ENCODE measurements at places on chromosomes 7 and 10.

DNA sequence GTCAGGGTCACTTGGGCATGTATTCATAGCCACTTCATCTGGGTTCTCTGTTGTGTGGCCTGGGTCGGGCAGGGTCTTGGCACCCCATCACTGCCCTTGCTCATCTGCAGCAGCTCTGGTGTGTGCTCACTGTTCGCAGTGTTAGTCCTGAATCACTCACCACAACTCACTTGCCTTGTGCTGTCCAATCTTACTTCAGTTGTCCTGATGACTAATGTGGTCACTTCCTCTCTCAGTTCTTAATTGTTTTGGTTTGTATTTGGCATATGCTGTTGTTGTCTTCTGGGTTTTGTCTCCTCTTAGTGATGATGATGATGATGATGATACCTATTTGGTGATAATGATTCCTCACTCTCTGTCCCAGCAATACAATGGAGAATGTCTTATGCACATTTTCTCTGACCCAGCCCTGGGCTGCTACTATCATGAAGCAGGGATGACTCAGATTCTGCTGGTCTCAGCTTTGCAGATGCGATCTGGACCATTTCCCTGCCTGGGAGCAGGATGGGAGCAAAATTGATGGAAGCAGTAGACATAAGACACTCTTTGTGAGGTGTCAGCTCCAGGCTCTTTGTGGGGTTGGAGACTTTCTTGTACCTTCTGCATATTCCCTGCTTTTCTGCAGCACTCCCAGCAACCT lies 17.0 kb downstream of the ADRA2A start:
- no peaks in the 10 kb centered on the region for H3K36me3 ChIP-seq
- H3K4me3 ChIP-seq: no peak overlapping the region

GRCh38 chr10:80459047-80459865 lies 5.1 kb downstream of the TSPAN14 start:
- peaks cover 30% of the 10 kb centered on the region for H3K36me3 ChIP-seq
- H3K27ac ChIP-seq: peak overlapping the region; percentile 92
- peaks cover 77% of the 10 kb centered on the region for H3K4me1 ChIP-seq
- H3K4me3 ChIP-seq: peak overlapping the region; percentile 93

GRCh38 chr7:156640949-156641485 lies 443 bp downstream of the RNF32 start:
- no peak for DNase-seq
- peaks cover 55% of the 10 kb centered on the region for H3K27me3 ChIP-seq
- H3K4me1 ChIP-seq: peaks cover 8% of the 10 kb centered on the region

GRCh38 chr10:836782-837181 lies 94.7 kb downstream of the LARP4B start:
- H3K27me3 ChIP-seq: no peaks in the 10 kb centered on the region
- H3K27ac ChIP-seq: no peak overlapping the region
- DNase-seq: no peak
- H3K4me1 ChIP-seq: peaks cover 8% of the 10 kb centered on the region
- H3K36me3 ChIP-seq: peaks cover 35% of the 10 kb centered on the region

DNA sequence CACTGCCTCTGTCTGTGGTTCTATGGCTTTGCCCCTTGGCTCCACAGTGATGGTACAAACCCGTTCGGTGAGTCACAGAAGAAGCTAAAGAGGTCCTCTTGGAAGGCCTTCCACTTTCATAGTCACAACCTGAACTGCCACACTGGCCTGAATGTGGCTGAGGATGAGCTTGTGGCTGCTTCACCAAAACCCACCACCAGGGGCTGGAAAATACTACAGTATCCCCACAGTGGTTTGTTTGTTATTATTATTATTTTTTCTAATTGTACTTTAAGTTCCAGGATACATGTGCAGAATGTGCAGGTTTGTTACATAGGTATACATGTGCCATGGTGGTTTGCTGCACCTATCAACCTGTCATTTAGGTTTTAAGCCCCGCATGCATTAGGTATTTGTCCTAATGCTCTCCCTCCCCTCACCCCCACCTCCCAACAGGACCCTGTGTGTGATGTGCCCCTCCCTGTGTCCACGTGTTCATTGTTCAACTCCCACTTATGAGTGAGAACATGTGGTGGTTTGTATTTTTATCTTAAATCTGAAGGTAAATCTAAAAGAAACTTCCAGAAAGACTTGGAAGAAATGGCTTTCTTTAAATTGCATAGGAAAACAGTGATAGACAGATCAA lies 160.8 kb upstream of the NPSR1 start:
- H3K36me3 ChIP-seq: no peaks in the 10 kb centered on the region
- no peaks in the 10 kb centered on the region for H3K27me3 ChIP-seq
- no peak overlapping the region for H3K4me3 ChIP-seq
- no peak for DNase-seq
- H3K27ac ChIP-seq: no peak overlapping the region

DNA sequence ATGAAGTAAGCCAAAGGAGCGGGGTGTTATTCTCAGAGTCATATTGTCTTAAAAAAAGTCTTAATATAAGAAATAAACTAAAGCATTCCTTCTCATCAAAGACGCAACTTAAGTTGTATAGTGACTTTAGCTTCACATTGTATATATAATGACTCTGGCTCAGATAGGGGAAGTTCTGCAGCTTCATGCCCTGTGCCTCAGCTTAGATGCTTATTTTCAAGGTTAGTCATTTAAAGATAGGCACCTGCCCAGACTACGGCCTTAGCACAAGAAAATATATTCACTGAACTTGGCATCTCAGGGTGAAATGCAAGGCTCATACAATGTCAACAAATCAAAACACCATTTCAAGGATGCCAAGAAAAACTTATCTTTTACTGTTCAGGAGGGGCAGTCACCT lies 52.8 kb upstream of the DNAJB12 start:
- H3K27ac ChIP-seq: no peak overlapping the region
- H3K27me3 ChIP-seq: no peaks in the 10 kb centered on the region
- H3K4me3 ChIP-seq: no peak overlapping the region
- H3K4me1 ChIP-seq: no peaks in the 10 kb centered on the region
- H3K36me3 ChIP-seq: peaks cover 7% of the 10 kb centered on the region

GRCh38 chr10:66981361-66982052 lies 55.7 kb downstream of the LRRTM3 start:
- H3K36me3 ChIP-seq: no peaks in the 10 kb centered on the region
- DNase-seq: no peak
- H3K27me3 ChIP-seq: no peaks in the 10 kb centered on the region
- H3K4me3 ChIP-seq: no peak overlapping the region

DNA sequence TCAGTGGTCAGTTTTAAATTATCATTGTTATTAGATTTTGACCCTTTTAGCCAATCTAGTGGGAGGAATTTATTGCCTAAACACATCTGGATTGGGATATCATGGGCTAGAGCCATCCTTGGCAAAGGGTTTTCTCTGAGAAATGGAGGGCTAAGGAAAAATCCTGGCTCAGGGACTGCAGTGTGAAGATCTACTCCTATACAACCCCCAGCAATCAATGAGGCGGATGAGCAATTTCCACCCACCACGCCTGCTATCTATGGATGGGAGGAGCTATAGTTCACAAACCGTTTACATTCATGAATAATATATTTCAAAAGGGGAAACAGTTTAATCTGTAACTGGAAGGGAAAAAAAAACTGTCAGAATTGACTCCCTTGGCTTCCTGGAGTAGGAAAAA lies 2.7 kb downstream of the CAV1 start:
- peaks cover 76% of the 10 kb centered on the region for H3K27me3 ChIP-seq
- H3K36me3 ChIP-seq: no peaks in the 10 kb centered on the region
- no peak overlapping the region for H3K4me3 ChIP-seq
- no peak for DNase-seq
- peaks cover 28% of the 10 kb centered on the region for H3K4me1 ChIP-seq

- DNase-seq: no peak
- H3K4me3 ChIP-seq: no peak overlapping the region
- H3K4me1 ChIP-seq: peaks cover 8% of the 10 kb centered on the region
- no peak overlapping the region for H3K27ac ChIP-seq
- peaks cover 4% of the 10 kb centered on the region for H3K27me3 ChIP-seq
Observed at GRCh38 chr7:44953156-44953555, 25.7 kb downstream of the MYO1G start.

DNA sequence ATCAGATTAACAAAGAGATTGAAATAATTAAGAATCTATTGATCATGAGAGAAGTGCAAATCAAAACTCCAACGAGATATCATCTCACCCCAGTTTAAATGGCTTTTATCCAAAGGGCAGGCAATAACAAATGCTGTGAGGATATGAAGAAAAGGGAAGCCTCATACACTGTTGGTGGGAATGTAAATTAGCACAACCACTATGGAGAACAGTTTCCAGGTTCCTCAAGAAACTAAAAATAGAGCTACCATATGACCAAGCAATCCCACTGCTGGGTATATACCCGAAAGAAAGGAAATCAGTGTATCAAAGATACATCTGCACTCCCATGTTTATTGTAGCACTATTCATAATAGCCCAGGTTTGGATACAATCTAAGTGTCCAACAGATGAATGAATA lies 13.8 kb downstream of the FGL2 start:
- H3K36me3 ChIP-seq: no peaks in the 10 kb centered on the region
- no peak overlapping the region for H3K4me3 ChIP-seq
- H3K4me1 ChIP-seq: peaks cover 2% of the 10 kb centered on the region
- H3K27me3 ChIP-seq: no peaks in the 10 kb centered on the region
- no peak overlapping the region for H3K27ac ChIP-seq

GRCh38 chr7:33129806-33130153 lies 416 bp downstream of the BBS9 start:
- H3K36me3 ChIP-seq: peaks cover 6% of the 10 kb centered on the region
- H3K27me3 ChIP-seq: no peaks in the 10 kb centered on the region
- H3K4me3 ChIP-seq: peak overlapping the region; percentile 96
- peak overlapping the region; percentile 86 for H3K27ac ChIP-seq

GRCh38 chr7:35039343-35039742 lies 2.1 kb upstream of the DPY19L1 start:
- no peaks in the 10 kb centered on the region for H3K27me3 ChIP-seq
- H3K27ac ChIP-seq: no peak overlapping the region
- H3K4me3 ChIP-seq: no peak overlapping the region
- peaks cover 20% of the 10 kb centered on the region for H3K4me1 ChIP-seq

DNA sequence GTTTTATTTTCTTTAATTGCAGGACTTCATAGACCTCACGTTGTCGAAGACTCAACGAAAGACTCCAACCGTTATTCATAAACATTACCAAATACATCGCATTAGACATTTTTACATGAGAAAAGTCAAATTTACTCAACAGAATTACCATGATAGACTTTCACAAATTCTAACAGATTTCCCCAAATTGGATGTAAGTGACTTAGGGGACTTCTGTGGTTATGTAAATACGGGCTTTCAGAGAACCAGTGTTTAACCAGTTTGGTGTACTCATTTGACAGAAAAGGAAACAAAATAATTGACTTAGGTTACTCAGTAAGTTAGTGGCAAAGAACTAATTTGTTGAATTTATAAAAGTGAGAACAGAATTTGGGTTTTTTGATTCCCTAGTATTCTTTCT lies 4.2 kb downstream of the GTPBP4 start:
- no peak overlapping the region for H3K27ac ChIP-seq
- peaks cover 25% of the 10 kb centered on the region for H3K4me1 ChIP-seq
- no peak for DNase-seq
- no peak overlapping the region for H3K4me3 ChIP-seq

- peak overlapping the region; percentile 95 for H3K27ac ChIP-seq
- H3K36me3 ChIP-seq: peaks cover 51% of the 10 kb centered on the region
- H3K27me3 ChIP-seq: no peaks in the 10 kb centered on the region
- H3K4me1 ChIP-seq: peaks cover 55% of the 10 kb centered on the region
- H3K4me3 ChIP-seq: peak overlapping the region; percentile 4
Observed at GRCh38 chr7:32502728-32503127, 7.4 kb downstream of the AVL9 start.

DNA sequence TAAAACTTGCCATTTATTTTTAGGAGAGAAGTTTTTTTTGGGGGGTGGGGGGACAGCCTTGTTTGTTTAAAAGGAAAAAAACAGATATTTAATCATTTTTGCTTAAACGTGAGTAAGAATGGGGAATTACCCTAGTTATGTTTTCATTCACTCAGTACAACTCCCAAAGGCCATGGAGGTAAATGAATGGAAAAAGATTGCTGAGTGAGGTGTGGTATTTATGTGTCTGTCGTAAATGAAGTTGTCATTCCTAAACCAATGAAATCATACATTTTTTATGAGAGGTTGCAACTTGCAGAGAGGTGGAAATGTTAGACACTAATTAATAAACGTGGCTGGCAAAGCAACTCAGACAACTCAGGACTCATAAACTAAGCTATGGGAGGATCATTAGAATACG lies 218.1 kb downstream of the CELF2 start:
- H3K4me3 ChIP-seq: peak overlapping the region; percentile 66
- no peak for DNase-seq
- H3K36me3 ChIP-seq: peaks cover 70% of the 10 kb centered on the region
- peak overlapping the region; percentile 91 for H3K27ac ChIP-seq
- H3K4me1 ChIP-seq: peaks cover 92% of the 10 kb centered on the region

GRCh38 chr7:37420946-37421695 lies 27.5 kb downstream of the ELMO1 start:
- no peak overlapping the region for H3K4me3 ChIP-seq
- peaks cover 36% of the 10 kb centered on the region for H3K4me1 ChIP-seq
- peaks cover 6% of the 10 kb centered on the region for H3K36me3 ChIP-seq
- no peak for DNase-seq
- H3K27me3 ChIP-seq: no peaks in the 10 kb centered on the region

- H3K27ac ChIP-seq: no peak overlapping the region
- H3K4me1 ChIP-seq: no peaks in the 10 kb centered on the region
- peaks cover 53% of the 10 kb centered on the region for H3K27me3 ChIP-seq
- H3K36me3 ChIP-seq: no peaks in the 10 kb centered on the region
- DNase-seq: no peak
Observed at GRCh38 chr7:55099066-55099820, 80.4 kb downstream of the EGFR start.

GRCh38 chr7:117459735-117460134 lies 20.1 kb upstream of the CFTR start:
- no peak overlapping the region for H3K27ac ChIP-seq
- no peaks in the 10 kb centered on the region for H3K27me3 ChIP-seq
- H3K4me1 ChIP-seq: no peaks in the 10 kb centered on the region
- no peak for DNase-seq
- no peaks in the 10 kb centered on the region for H3K36me3 ChIP-seq
- H3K4me3 ChIP-seq: no peak overlapping the region

- DNase-seq: no peak
- H3K27me3 ChIP-seq: no peaks in the 10 kb centered on the region
- H3K27ac ChIP-seq: no peak overlapping the region
- no peaks in the 10 kb centered on the region for H3K36me3 ChIP-seq
- no peak overlapping the region for H3K4me3 ChIP-seq
Observed at GRCh38 chr10:81472927-81473470, 402.0 kb upstream of the NRG3 start.

- H3K36me3 ChIP-seq: no peaks in the 10 kb centered on the region
- H3K4me3 ChIP-seq: no peak overlapping the region
Observed at GRCh38 chr7:116763647-116764046, 91.7 kb downstream of the MET start.

DNA sequence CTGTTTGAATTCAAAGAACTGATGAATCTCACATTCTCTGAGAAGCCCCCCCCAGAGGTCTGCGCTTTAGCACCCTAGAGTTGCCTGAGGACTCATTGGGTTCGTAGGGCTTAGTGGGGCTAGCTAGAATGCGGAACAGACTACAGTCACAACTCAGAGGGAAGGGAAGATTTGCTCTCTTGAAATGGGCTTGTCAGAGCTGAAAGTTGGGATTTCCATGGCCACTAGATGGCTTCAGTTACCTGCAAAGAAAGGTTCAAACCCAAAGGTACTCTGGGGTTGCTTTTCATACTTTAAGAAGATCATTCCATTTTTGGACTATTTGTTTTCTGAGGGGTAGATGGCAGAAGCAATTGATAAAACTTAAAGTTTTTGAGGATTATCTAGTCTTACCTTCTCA lies 205.0 kb downstream of the BBS9 start:
- no peaks in the 10 kb centered on the region for H3K27me3 ChIP-seq
- H3K4me1 ChIP-seq: no peaks in the 10 kb centered on the region
- H3K27ac ChIP-seq: no peak overlapping the region
- no peaks in the 10 kb centered on the region for H3K36me3 ChIP-seq

GRCh38 chr7:35029311-35029710 lies 8.0 kb downstream of the DPY19L1 start:
- H3K27ac ChIP-seq: no peak overlapping the region
- H3K4me1 ChIP-seq: no peaks in the 10 kb centered on the region
- H3K36me3 ChIP-seq: no peaks in the 10 kb centered on the region
- no peaks in the 10 kb centered on the region for H3K27me3 ChIP-seq
- no peak for DNase-seq

All from activated naive CD8-positive, alpha-beta T cell treated with anti-CD3 and anti-CD28 coated beads for 36 hours (primary cell).